ENCODE measurements at places on chromosomes 6 and 20.

GRCh38 chr6:161835500-161836215, 561.8 kb upstream of the AGPAT4 start:
- no peak for DNase-seq

GRCh38 chr20:59182401-59183044, 18.9 kb downstream of the ZNF831 start:
- no peak for DNase-seq

DNA sequence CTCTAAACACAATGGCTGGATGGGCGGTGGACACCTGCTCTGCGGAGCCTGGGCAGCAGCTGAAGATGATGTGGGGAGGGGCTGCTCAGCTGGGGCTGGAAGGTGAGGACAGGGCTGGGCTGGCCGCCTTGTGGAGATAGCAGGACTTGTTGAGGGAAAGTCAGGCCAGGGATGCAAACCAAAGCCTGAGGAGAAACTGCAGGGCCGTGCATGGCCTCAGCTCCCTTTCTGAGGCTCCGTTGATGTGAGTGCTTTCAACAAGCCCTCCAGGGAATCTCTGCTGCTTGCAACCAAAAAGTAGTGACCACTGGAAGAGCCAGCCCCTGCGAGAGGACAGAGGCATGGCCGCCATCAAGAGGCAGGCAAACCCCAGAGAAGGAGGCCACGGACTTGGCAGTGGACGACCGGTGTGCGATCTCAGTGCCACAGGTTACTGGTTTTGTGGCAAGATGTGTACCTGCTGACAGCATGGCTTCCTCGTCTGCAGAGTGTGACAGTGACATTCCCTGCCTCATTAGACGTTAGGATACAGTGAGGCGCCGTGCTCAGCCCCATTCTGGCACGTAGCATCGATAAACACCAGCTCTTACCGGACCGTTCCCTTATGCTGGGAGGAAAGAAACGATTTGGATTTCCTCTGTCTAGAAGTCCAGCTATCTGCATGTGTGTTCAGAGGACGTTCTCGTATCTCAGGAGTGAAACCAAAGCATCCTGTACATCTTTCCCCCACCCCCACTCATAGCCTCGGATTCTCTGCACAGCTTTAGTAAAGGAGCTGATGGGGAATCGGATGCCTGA, 37.9 kb downstream of the ERMARD start:
- DNase-seq = no peak

DNA sequence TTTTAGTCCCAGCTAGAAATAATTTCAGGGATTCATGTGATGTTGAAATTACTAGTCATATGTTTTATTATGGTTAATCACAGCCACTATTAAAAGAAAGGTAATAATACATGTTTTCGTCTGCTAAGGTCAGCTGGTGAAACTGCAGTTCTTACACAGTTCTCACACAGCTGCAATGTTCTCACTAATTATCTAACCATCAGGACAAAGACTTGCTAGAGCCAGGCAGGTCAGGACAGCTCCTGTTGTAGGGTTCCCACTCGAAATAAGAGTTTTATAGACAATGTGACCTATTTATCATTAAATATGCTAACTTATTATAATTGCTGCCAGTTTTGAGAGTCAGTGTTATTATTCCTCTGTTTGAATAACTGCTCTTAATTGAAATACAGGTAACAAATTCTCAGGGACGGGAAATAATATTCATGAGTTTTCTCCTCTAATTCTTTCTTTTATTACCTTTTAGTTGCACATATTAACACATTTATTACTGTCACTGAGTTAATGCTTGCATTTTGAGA, 97.9 kb downstream of the GJA1 start:
- no peak for DNase-seq

DNA sequence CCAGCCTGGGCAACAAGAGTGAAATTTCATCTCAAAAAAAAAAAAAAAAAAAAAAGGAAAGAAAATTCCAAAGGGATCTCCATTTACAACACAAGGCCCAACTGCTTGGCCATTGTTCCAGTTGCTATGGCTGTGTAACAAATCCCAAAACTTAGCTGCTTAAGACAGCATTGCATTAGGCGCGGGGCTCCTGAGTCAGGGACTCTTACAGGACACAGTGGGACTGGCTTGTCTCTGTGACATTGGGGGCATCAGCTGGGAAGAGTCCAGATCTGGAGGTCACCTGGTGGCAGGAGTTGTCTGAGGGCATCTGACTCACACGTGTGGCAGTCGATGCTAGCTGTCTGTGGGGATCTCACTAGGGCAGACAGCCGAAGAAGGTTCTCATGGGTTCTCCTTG, 35.6 kb downstream of the TTLL9 start:
- no peak for DNase-seq

DNA sequence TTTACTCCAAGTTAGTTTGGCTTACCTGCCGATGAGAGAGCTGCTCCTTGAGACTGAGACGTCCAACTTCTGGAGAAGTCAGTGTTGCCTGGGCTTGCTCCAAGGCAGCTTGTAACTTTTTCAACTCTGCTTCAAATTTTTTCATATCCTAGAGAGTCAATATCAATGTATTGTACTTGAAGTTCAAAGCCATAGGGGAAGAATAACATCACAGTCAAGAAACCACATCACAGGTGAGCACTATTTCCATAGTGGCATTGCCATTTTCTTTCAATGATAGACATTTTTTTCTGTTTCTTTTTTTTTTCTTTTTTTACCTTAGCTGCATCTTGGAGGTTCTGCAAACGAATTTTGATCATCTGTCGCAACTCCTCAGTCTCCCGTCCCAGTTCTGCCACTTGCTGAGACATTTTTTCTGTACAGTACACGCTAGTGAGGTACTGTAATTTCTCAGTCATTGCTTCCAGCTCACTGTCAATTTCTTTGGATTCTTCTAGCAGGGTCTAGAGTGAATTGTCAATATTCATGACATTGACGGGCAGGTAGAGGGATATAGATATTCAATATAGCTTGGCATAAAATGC, 326.7 kb downstream of the SYNE1 start:
- no peak for DNase-seq

DNA sequence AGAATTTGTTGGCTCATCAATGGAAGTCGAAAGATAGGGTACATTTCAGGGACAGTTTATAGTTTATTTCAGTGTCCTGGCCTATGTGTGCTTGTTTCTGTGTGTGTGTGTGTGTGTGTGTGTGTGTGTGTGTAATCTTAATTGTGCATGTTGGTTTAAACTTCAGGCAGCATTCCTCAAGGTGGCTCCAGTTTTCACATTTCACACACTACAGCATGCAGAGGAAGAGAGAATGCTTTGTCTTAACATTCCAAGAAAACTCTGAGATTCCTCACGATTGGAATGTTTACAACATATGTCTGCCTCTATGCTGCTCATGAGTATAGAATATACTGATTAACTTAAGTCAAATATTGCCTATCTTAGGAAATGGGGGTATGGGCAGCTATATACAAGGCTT, 332.6 kb upstream of the EPHA7 start:
- DNase-seq = no peak

Measured in NCI-H1930 (cell line).